ENCODE measurements at places on chromosomes 2 and 18. TPM values are rescaled to one million over a fixed set of nuclear protein-coding genes. Genes with fewer than 3 reads are reported as not detected.

Gene POTEI
- total RNA-seq = not detected

Gene CPO
- not detected for total RNA-seq

Gene WNT10A
- not detected for total RNA-seq

Gene ADCYAP1
- total RNA-seq = 0.41 TPM

Gene CIAO1
- 153 TPM for total RNA-seq

Gene ZNF512
- total RNA-seq = 12.7 TPM

Gene GTF2A1L
- total RNA-seq = 9.2 TPM

Gene FZD7
- total RNA-seq = 14.5 TPM

Gene GNLY
- total RNA-seq = not detected

Gene TRIM43
- not detected for total RNA-seq

Gene NFATC1
- total RNA-seq = 12.7 TPM

Gene ERMN
- total RNA-seq = 0.14 TPM

Gene SPAST
- total RNA-seq = 21.3 TPM

Gene ERFE
- total RNA-seq = not detected

Gene CBLN2
- 0.60 TPM for total RNA-seq

Gene RBM44
- total RNA-seq = 0.95 TPM

Gene CFAP53
- total RNA-seq = not detected

Gene VWA3B
- 0.41 TPM for total RNA-seq

Gene TNFRSF11A
- 23.9 TPM for total RNA-seq
